Suppressor macrophage (primary cell): ENCODE measurements at places on chromosomes 5 and 9.

GRCh38 chr5:106127985-106128384 lies 1542.8 kb downstream of the EFNA5 start:
- DNase-seq, result no peak

DNA sequence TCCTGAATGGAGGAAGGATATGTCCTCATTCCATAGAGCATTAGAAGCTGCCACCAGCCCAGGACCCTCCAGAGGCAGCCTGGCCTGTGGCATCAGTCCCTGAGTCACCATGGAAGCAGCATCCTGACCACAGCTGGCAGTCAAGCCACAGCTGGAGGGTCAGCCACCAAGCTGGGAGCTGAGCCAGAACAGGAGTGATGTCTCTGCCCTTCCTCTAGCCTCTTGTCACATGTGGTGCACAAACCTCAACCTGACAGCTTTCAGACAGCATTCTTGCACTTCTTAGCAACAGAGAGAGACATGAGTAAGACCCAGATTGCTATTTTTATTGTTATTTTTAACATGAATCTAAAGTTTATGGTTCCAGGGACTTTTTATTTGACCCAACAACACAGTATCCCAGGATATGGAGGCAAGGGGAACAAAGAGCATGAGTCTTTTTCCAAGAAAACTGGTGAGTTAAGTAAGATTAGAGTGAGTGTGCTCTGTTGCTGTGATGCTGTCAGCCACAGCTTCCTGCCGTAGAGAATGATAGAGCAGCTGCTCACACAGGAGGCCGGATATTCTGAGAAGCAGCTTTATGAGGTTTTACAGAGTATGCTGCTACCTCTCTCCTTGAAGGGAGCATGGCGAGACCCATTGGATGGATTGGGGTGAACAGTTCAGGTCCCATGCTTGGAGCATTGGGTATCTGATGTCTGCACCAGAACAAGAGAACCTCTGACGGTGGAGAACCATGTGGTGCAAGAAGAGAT lies 13.0 kb upstream of the CYFIP2 start:
- DNase-seq, result peak; percentile 46

DNA sequence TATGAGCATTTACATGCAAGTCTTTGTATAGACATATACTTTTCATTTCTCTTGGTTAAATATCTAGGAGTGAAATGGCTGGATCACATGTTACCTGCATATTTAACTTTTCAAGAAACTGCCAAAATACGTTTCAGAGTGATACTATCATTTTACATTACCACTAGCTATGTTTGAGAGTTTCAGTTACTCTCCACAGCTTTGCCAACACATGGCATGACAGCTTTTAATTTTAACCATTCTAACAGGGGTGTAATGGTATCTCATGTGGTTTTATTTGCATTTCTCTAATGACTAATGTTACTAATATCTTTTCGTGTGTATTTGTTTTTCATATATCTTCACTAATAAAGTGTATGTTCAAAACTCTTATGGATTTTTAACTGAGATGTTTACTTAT lies 99.8 kb downstream of the DTWD2 start:
- no peak for DNase-seq

GRCh38 chr5:96781031-96781971 lies 26.4 kb downstream of the ERAP1 start:
- no peak for DNase-seq

DNA sequence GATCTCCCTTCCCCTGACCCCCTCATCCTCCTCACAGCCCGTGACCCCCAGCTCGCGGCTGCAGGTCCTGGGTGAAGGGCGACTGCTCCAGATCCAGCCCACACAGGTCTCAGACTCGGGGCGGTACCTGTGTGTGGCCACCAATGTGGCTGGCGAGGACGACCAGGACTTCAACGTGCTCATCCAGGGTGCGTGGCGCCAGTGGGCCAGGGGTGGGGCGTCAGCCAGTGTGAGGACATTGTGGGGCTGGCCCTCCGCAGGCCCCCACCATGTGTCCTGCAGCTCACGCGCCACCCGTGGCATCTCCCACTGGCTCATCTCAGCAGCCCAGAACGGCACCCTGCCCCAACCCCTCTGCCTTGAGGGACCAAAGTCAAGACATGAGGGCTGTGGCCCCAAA lies 67.1 kb upstream of the ASS1 start:
- no peak for DNase-seq

DNA sequence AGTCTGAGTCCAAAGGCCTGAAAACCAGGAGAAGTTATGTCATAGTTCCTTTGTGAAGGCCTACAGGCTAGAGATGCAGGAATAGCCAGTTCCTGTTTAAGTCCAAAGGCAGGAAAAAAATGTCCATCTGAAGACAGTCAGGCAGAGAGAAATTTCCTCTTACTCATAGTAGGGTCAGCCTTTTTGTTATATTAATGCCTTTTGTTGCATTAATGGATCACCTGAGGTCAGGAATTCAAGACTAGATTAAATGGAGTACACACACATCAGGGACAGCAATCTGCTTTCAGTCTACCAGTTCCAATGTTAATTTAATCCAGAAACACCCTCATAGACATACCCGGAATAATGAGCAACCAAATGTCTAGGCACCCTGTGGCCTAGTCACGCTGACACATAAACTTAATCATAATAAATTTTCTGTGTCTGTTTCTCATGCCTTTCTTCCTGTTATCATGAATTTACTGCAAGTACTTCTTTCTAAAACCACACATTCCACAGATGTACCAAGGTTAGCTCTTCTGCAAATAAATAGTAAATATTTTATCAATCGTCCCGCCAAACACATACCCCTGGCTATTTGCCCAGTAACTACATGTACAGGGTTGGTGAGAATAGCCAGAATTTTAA lies 703.9 kb downstream of the EFNA5 start:
- DNase-seq, result no peak

- no peak for DNase-seq
Measured at GRCh38 chr5:118620233-118620632, 368.1 kb downstream of the DTWD2 start.

DNA sequence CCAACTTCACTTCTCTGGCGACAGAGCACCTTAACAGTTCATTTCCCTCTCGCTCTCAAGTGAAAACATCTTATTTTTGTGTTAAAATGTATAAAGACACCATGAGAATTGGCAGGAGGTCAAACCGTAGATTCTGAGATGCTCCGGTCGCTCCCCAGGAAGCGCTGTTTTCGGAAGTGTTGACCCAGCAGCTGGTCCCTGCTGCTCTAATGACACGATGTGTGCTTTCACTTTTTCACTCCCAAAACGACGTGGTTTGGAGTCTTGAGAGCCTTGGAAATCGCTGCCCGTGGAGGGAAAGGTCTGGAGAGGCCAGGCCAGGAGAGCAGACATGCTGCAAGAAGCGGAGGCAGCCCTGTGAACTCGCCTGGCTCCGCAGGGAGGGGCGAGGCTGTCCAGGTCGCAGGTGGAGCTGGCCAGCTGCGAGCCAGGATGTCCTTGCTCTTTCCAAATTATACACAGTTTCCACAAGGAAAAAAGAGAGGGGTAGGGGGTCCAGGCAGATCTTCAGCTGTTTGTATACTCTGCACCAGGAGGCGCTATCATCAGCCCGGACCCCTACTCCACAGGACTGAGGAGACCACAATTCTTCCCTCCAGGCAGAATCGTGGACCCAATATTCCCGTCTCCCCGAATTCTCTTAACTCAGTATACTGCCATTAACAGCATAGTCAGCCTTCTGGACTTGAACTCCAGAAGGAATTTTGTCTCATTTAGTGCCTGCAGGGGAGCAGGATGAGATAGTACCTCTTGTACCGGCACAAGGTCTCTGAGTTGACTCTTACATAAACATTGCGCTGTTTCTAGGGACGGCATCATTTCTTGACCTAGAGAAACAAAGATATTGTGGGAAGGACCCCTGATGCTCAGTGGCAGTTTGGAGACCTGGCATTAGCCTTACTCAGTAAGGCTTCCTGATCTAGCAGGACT lies 248.6 kb upstream of the ANKRD55 start:
- DNase-seq, result peak; percentile 59

DNA sequence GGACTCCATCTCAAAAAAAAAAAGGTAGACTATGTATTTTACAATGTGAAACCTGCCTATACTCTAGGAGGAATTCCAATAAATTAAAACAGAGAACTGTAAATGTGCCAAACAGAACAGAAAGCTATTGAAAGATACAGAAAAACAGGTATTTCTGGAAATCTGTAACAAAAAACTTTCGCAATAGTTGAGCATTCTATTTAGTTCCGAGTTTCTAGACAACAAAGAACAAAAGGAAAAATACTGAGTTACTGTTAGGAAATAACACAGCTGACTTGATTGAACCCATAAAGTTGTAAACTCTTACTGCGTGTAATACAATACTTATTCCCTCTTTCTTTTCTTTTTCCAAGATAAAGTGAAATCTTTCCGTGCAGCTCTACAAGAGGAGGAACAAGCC lies 18.6 kb downstream of the DIMT1 start:
- no peak for DNase-seq

DNA sequence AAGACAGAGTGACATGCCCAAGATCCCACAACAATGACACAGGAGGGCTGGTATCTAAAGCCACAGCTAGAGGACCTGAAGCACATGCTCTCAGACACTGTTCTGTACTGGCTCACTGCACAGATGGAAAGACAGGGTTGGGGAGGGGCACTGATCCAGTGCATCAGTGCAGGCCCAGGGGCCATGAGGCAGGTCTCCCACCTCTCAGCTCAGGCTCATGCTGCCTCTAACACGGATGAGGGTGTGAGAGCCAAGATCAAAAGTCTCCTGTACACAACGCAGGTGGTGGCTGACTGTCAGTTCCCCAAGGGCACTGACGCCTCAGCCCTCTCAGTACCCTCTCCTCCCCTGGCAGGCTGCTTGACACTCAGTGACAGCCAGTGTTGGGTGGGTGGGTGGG lies 10.9 kb downstream of the RAPGEF1 start:
- DNase-seq, result no peak

- no peak for DNase-seq
Measured at GRCh38 chr5:9479990-9480389, 65.9 kb downstream of the SEMA5A start.

- DNase-seq, result no peak
Measured at GRCh38 chr9:109473329-109473728, 24.8 kb downstream of the PTPN3 start.

GRCh38 chr5:79022771-79023170 lies 37.7 kb upstream of the ARSB start:
- no peak for DNase-seq

GRCh38 chr5:31442058-31442745 lies 89.7 kb downstream of the DROSHA start:
- DNase-seq, result no peak

GRCh38 chr5:74342948-74343682 lies 297.4 kb downstream of the ENC1 start:
- DNase-seq, result no peak

DNA sequence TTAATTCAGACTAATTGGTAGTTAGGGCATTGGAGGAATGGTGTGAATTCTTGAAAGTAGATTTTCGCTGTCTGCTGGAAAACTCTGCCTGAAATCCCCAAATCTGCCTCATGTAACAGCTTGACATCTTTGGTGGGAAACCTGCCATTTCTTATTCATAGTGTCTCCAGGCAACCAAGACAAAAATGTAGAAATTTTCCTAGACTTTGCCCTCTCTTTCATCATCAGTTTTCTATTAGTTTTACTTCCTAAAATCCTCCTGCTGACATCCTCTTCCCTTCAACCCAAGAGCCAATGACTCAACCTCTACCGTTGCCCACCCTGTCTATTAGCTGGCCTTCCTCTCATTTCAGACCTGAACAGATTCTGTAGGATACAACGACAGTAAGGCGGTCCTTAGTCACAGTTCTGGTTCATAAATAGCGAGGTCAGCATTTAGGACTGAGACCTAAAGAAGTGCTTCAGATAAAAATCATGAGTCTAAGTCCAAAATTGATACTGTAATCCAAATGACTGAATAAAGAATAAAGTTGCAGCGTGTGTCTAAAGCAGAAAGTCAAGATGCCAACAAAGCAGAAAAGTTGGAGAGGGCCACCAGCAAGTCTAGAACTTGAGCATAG lies 133.9 kb downstream of the MUSK start:
- peak; percentile 44 for DNase-seq

DNA sequence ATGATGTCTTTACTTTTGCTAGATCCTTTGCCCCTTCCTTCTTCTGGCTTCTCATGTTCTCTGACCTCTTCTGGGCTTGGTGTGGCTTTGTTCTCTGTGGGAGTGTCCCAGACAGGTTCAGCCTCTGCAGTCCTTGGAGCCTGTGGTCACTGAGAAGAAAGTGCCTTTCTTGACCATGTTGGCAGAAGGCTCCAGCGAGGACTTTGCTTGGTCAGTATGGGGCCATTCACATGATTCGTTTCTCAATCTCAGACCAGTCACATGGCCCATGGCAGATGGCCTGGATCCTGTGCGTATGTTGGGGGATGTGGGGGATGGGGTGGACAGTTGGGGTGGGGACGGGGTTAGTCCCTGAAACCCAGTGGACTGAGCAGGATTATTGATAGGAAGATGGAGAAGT lies 274.1 kb downstream of the ARHGAP26 start:
- DNase-seq, result peak; percentile 32

GRCh38 chr9:12794101-12794799 lies 19.4 kb downstream of the LURAP1L start:
- no peak for DNase-seq

- no peak for DNase-seq
Measured at GRCh38 chr5:158886086-158886485, 213.6 kb downstream of the EBF1 start.

- peak; percentile 87 for DNase-seq
Measured at GRCh38 chr9:130834371-130835336, at the start of gene ABL1. Gene ABL1 (plus strand): TSS chr9:130835254. CDS start chr9:130835447, 193 bp downstream.
